ENCODE measurements at places on chromosomes 5 and 9. TPM values are rescaled to one million over a fixed set of nuclear protein-coding genes. Genes with fewer than 3 reads are reported as not detected.

Gene CTXN3
- total RNA-seq: not detected

Gene AFAP1L1
- not detected for total RNA-seq

Gene WNK2
- total RNA-seq: not detected

Gene MEIKIN
- total RNA-seq: not detected

Gene CER1
- not detected for total RNA-seq

Gene GOLGA1
- 16.2 TPM for total RNA-seq

Gene ZFYVE16
- total RNA-seq: 12.3 TPM

Gene OR1Q1
- not detected for total RNA-seq

Gene NR5A1
- not detected for total RNA-seq

Gene TAF11L8
- not detected for total RNA-seq

All from activated CD8-positive, alpha-beta T cell treated with anti-CD3 and anti-CD28 coated beads, Interleukin-2, amount 10 ng/mL, durations not matched to agents 7 days and 5 days (primary cell).